ENCODE measurements at places on chromosomes 6 and 20.

DNA sequence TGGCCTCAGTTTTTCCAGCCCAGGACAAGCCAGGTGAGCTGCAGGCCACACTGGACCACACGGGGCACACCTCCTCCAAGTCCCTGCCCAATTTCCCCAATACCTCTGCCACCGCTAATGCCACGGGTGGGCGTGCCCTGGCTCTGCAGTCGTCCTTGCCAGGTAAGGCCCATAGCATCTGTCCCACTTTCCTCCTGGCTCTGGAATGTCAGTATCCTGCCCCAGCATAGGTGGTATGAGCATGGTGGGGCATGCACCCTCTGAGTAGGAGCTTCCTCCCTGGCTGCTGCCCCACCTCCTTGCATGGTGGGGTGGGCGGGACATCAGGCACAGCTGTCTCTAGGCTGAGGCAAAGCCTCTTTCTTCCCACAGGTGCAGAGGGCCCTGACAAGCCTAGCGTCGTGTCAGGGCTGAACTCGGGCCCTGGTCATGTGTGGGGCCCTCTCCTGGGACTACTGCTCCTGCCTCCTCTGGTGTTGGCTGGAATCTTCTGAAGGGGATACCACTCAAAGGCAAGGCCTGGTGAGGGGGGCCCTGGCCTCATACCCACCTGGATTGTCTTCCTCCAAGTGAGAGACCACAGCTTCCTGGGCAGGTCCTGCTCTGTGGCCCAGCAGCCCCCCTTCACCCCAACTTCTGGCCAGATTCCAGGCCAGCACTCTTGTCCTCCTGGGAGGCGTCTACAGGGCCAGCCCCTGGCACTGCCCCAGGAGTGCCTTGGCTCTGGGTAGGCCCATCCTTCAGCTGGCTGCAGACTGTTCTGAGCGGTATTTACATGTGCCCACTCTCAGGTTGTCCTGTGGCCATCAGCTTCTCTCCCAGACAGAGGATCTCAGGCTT lies 9.1 kb downstream of the PI16 start:
- peak; percentile 53 for DNase-seq
- H3K27me3 ChIP-seq = no peaks in the 10 kb centered on the region
- peaks cover 51% of the 10 kb centered on the region for H3K4me1 ChIP-seq
- peaks cover 22% of the 10 kb centered on the region for H3K36me3 ChIP-seq
- peak overlapping the region; percentile 26 for H3K4me3 ChIP-seq
- H3K27ac ChIP-seq = peak overlapping the region; percentile 53

DNA sequence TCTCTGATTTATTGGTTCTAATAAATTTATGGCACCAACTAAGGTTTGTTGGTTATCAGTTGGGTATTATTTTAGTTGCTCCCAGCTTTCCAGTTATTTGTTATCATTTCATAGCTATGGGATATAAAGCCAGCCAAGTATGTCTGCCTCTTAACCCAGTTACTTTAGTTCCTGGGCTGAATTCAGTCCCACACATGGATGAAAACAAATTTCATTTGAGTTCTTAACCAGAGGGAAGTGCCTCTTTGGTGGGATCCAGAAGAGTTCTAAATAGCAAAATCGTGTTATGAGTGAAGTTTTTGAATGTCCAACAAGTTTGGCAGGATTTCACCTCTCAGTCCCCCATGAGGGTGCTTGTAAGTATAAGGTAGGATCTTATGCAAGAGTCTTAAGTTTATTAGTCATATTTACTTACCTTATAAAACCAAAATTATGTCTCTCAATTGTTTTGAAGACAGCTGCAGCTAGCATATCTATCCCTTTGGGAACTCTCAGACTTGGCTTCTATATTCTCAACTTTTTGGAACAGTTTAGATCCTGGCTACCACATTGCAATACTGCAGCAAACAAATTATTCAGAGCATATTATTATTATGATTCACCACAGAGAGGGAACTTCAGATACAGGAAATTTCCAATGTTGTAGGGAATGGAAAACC lies 683.6 kb downstream of the BCKDHB start:
- H3K4me1 ChIP-seq = no peaks in the 10 kb centered on the region
- H3K4me3 ChIP-seq = no peak overlapping the region
- H3K27ac ChIP-seq = no peak overlapping the region
- no peaks in the 10 kb centered on the region for H3K27me3 ChIP-seq
- no peak for DNase-seq

GRCh38 chr6:148193063-148193680 lies 149.5 kb upstream of the SASH1 start:
- H3K27ac ChIP-seq = no peak overlapping the region

GRCh38 chr6:119781365-119781764 lies 431.8 kb upstream of the MAN1A1 start:
- no peak overlapping the region for H3K4me3 ChIP-seq
- H3K27me3 ChIP-seq = no peaks in the 10 kb centered on the region
- no peaks in the 10 kb centered on the region for H3K4me1 ChIP-seq
- DNase-seq = no peak

GRCh38 chr6:62775427-62776022 lies 435.7 kb upstream of the FKBP1C start:
- H3K4me1 ChIP-seq = no peaks in the 10 kb centered on the region
- DNase-seq = no peak
- no peaks in the 10 kb centered on the region for H3K36me3 ChIP-seq
- no peak overlapping the region for H3K4me3 ChIP-seq
- H3K27ac ChIP-seq = no peak overlapping the region

DNA sequence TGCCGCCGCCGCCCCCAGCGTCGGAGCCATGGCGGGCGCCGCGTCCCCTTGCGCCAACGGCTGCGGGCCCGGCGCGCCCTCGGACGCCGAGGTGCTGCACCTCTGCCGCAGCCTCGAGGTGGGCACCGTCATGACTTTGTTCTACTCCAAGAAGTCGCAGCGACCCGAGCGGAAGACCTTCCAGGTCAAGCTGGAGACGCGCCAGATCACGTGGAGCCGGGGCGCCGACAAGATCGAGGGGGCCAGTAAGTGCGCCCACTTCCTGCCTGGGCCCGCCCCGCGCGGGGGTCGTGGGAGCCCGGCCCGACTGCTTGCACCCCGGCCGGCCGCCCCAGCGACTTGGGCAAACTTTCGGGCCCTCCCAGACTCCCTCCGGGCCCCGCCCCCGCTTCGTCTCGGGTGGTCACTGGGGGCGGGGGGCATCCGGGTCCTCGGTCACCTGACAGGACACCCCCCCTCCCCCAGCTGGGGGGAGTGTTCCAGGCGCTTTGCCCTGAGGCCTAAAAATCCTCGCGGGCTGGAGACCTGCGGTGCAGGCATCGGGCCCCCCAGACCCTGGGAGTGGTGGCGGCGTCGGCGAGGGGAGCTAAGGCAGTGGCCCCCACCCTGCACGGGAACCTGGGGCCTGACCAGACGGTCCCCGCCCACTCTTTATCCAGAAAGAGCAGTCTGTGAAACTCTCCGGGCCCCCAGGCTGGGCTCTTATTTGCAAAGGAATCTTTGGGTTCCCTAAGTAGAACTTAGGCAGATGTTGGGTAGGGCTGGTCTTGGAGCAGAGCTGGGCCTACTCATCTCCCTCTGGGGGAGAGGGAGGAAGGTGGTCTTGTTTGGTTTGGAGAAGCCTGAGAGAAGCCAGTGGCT lies 501 bp downstream of the PLCG1 start:
- H3K27ac ChIP-seq = peak overlapping the region; percentile 76
- H3K4me3 ChIP-seq = peak overlapping the region; percentile 76
- no peaks in the 10 kb centered on the region for H3K27me3 ChIP-seq

GRCh38 chr6:89346433-89346832 lies 6.1 kb downstream of the UBE2J1 start:
- no peak overlapping the region for H3K27ac ChIP-seq
- H3K4me1 ChIP-seq = peaks cover 22% of the 10 kb centered on the region
- H3K27me3 ChIP-seq = no peaks in the 10 kb centered on the region

GRCh38 chr6:35485402-35485877 lies 11.4 kb downstream of the TEAD3 start:
- DNase-seq = no peak
- H3K36me3 ChIP-seq = no peaks in the 10 kb centered on the region
- H3K4me3 ChIP-seq = no peak overlapping the region
- H3K4me1 ChIP-seq = no peaks in the 10 kb centered on the region

DNA sequence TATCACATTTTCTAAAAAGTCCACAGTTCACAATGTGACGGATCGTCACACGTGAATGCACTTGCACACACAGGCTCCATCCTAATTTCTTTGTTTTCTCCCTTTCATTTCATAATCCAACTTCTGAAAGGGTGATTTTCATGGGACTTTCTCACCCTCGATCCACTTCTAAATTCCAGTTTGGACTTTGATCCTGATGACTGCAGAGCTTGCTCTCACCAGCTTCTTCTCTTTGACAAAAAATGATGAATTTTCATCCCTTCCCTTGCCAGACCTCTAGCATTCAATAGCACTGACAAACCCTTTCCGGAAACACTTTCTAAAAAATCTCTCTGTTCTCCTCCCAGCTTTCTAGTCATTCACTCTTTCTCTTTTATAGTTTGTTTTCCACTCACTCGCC lies 341.2 kb downstream of the SYNE1 start:
- H3K36me3 ChIP-seq = peaks cover 39% of the 10 kb centered on the region
- no peak for DNase-seq
- peaks cover 13% of the 10 kb centered on the region for H3K4me1 ChIP-seq
- no peak overlapping the region for H3K27ac ChIP-seq
- H3K4me3 ChIP-seq = no peak overlapping the region

- no peak for DNase-seq
- no peak overlapping the region for H3K4me3 ChIP-seq
- H3K27me3 ChIP-seq = no peaks in the 10 kb centered on the region
Observed at GRCh38 chr6:28373925-28374324, 24.2 kb downstream of the ZKSCAN3 start.

GRCh38 chr20:44961011-44961869 lies 1.0 kb upstream of the TOMM34 start:
- no peaks in the 10 kb centered on the region for H3K27me3 ChIP-seq
- DNase-seq = no peak
- H3K4me3 ChIP-seq = no peak overlapping the region
- H3K27ac ChIP-seq = peak overlapping the region; percentile 57
- peaks cover under 1% of the 10 kb centered on the region for H3K36me3 ChIP-seq
- H3K4me1 ChIP-seq = peaks cover 30% of the 10 kb centered on the region

DNA sequence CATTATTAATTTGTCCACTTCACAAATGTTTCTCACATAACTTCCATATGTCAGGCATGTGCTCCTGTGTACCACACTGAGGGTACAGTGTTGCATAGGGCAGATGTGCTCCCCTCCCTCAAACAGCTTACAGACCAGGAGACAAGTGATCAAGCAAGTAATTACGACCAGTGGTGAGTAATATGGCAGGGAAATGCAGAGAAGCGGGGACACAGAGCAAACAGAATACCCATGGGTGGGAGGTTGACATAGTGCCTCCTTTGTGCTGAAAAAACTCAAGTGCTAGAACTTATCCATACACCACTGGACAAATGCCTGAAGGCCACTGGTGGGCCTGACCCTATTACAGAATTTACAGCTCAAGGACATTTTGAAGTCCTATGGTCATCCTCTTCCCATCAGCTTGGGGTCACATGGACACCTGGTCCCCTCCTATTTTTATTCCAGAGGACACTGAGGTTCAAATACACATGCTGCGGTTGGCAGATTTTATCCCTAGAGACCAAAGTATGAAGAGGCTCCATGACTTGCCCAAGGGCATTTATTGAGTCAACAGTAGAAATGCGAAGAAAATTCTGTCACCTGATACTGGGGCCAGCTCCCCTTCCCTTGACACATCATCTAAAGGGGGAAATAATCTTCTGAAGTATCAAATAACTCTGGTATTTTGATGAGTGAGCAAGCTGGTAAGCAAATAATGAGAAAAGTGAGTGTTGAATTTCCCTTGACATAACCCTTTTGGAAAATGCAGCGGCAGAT lies 116.6 kb downstream of the QRSL1 start:
- H3K4me3 ChIP-seq = no peak overlapping the region
- no peak for DNase-seq
- H3K27me3 ChIP-seq = peaks cover 2% of the 10 kb centered on the region
- no peaks in the 10 kb centered on the region for H3K36me3 ChIP-seq

- no peaks in the 10 kb centered on the region for H3K27me3 ChIP-seq
- H3K36me3 ChIP-seq = no peaks in the 10 kb centered on the region
- peaks cover 48% of the 10 kb centered on the region for H3K4me1 ChIP-seq
- no peak overlapping the region for H3K4me3 ChIP-seq
- H3K27ac ChIP-seq = no peak overlapping the region
- no peak for DNase-seq
Observed at GRCh38 chr6:158003910-158004700, 22.4 kb downstream of the SYNJ2 start.

DNA sequence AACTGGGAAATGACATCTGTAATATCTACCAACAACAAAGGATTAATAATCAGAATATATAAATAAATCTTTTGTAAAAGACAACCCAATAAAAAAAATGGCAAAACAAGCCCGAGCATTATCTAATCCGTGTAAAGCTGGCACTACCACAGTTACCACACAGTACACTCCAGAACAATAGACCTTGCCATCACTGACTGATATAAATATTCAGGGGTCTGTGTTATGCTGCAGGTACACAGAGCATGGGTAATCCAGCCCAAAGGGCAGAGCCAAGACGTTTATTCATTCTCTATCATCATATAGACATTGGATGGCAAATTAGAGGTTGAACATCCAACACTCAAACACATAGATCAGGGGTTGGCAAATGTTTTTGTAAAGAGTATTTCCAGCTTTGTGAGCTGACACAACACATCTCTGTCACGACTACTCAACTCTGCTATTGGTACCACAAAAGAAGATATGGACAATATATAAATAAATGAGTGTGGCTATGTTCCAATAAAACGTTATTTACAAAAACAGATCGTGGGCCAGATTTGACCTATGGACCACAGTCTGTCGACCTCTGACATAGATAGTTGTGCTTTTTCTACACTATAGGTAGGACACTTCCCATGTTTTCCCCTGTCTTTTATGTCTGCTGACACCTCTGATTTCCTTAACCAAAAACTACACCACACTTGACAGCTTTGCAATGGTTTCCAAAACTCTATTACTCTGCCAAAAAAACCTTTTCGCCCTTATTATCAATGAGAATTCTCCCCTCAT lies 4.5 kb downstream of the NCOA6 start:
- no peak overlapping the region for H3K4me3 ChIP-seq
- DNase-seq = no peak
- peaks cover 9% of the 10 kb centered on the region for H3K4me1 ChIP-seq
- no peaks in the 10 kb centered on the region for H3K27me3 ChIP-seq
- no peak overlapping the region for H3K27ac ChIP-seq
- no peaks in the 10 kb centered on the region for H3K36me3 ChIP-seq

- no peak for DNase-seq
- H3K27ac ChIP-seq = no peak overlapping the region
- H3K27me3 ChIP-seq = no peaks in the 10 kb centered on the region
- H3K4me1 ChIP-seq = no peaks in the 10 kb centered on the region
- H3K4me3 ChIP-seq = no peak overlapping the region
Observed at GRCh38 chr20:31767805-31768204, 28.7 kb downstream of the TPX2 start.

DNA sequence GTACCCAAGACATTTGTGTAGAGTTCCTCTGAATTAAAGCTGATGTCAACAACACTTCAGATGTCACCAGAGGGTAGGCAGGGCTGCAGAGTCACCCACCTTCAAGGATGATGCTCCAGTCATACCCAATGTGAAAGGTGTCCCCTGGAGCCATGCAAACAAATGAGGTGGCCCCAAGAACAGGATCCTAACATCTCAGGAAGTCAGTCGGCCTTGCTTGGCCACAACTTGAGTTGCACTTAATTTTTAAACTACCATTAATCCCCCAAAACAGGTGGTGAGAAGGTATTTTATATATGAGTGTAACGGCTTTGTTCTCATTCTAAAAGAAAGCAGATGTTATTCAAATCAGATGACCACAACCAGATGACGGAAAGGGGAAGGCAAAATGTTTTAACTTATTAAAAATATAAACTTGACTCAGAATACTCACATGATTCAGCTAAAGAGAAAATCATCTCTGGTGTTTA lies 21.1 kb upstream of the SERPINB1 start:
- peak overlapping the region; percentile 79 for H3K27ac ChIP-seq
- H3K4me1 ChIP-seq = peaks cover 26% of the 10 kb centered on the region
- no peak overlapping the region for H3K4me3 ChIP-seq
- no peaks in the 10 kb centered on the region for H3K36me3 ChIP-seq
- DNase-seq = no peak
- H3K27me3 ChIP-seq = no peaks in the 10 kb centered on the region

Measured in T-cell (primary cell).